GM19239 (cell line): ENCODE measurements at places on chromosomes 13 and 19.

GRCh38 chr19:17719730-17720400, 585 bp downstream of the MAP1S start:
- DNase-seq, result no peak

GRCh38 chr19:48970923-48971395, 5.8 kb downstream of the FTL start:
- DNase-seq, result no peak

- no peak for DNase-seq
Measured at GRCh38 chr19:4737955-4738600, 14.4 kb upstream of the DPP9 start.

- no peak for DNase-seq
Measured at GRCh38 chr13:66098931-66099628, 1131.1 kb downstream of the PCDH9 start.

DNA sequence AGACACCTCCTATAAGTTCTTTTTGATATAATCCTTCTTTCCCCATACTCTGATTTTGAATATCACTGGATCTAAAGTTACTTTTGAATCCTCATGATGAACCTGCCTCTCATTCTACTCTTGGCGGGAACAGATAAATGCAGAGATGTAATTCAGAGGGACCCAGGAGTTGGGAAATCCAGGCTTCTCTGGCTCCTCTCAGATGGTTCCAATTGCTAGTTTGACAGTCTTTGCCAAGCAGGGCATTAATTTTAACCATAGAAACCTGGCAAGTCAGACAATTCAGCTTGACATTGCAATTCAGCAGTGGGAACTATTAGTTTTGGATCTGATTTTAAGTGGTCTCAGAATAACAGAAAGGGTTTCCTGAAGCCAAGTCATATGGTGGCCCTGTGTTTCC, 67.3 kb upstream of the KLF12 start:
- DNase-seq, result no peak
